Stimulated activated CD8-positive, alpha-beta memory T cell treated with anti-CD3 and anti-CD28 coated beads, Interleukin-2, amount 100 ng/mL, for 1 hour (primary cell): ENCODE measurements at places on chromosomes 11 and 22.

GRCh38 chr11:69220561-69221051 lies 64.9 kb downstream of the SMIM38 start:
- DNase-seq = no peak

DNA sequence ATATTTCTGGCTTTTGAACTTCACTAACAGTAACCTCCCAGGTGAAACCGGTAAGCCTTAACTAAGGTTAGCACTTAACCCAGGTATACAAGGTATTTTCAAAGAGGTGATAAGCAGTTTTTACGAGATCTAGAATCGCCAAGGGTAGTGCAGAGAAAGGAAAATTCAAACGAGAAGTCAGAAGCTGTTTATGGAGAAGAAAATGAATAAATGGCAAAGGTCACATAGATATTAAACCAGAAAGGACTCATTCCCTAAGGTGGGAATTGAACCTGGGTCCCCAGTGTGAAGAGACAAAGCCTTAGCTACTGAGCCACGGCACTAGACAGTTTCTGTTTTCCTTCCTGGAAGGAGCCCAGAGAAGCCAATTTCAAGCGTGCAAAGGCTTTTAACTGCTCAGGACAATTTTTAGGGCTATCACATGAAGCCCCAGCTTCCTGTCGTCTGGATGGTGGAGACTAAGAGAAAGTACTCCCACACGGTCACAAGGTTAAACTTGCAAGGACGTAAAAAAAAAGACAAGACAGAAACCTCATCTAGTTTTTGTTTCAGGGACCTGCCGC lies 5.7 kb upstream of the C1QTNF6 start:
- no peak for DNase-seq

- DNase-seq = no peak
These were observed 20.5 kb downstream of the MRE11 start for GRCh38 chr11:94472916-94473799.

DNA sequence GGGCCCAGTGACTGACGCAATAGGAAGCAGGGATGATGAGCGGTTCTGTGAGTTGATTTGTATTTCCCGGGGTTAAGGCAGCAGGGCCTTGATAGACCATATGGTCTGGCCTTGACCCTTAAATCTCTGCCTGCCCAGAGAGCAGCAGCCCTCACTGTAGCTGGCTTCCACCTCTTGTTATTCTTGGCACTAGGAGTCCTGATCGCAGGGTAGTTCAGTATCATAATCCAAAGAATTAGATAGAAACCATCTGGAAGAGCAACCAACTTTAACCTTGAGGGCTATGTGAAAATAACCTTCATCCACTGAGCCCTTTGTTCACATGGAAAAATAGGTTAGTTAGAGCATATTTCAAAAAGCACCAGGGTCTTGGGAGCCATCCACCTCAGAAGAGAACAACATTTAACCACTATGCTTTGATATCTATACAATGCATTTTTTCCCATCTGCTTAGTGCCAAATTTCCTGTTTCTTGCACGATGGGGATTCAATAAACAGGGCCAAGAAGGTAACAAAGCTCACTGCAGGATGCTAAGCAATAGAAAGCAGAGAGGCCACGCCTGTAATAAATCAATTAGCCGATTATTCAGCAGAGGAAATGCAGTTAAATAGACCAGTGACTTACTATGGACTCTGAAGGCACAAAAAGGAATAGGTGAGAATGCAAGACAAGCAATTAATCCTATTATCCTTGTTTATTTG lies 761.3 kb downstream of the OPCML start:
- DNase-seq = no peak

DNA sequence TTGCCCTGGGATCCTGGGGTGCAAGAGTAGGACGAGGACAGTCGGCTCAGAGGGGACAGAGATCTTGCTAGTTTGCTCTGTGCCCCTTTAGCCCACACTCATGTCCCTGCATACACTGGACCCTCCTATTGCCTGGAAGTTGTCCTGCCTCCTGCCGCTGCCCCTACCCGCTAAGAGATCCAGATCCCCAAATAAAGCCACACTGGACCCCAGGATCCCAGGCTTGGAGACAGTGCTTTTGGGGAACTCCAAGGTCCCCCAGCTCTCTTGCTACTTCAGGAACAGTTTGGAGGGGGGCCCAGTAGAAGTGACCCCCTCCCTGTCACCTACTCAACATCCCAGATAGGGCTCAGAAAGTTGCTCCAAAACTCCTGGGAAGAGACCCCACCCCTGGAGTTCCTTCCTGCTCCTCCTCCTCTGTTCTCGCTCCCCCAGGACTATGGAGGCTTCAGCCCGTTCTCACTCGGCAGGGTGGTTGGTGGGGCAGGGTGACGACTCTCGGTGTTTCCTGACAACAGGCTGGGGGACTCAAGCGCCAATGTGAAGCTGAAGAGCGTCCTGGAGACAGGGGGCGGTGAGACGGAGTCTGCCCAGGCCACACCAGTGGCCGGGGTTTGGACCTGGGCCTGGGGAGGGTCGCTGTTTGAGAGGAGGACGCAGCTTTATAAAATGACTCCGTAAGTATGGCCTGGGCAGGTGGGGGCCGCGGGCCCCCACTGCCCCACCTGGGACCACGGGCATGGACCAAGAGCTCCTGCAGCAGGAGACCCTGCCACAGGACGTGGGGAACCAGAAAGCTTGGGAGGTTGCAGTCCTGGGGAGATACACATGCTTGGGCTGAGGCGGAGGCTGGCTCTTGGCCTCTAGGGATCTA lies 19.2 kb upstream of the TUB start:
- no peak for DNase-seq

DNA sequence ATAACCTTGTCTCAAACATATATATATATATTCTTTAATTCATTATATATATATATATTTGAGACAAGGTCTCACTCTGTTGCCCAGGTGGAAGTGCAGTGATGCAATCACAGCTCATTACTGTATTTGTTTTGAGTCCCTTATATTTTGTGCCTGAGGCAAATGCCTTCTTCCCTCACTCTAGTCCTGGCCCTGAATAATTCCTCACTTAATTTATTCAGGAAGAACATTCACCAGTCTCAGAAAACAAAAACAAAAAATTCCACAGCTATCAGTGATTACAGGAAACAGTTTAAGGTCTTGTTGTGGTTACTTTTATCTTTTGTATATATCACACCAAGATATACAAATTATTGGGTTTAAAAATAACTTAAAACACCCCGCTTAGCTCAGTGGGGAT lies 155.7 kb downstream of the CWF19L2 start:
- DNase-seq = no peak

DNA sequence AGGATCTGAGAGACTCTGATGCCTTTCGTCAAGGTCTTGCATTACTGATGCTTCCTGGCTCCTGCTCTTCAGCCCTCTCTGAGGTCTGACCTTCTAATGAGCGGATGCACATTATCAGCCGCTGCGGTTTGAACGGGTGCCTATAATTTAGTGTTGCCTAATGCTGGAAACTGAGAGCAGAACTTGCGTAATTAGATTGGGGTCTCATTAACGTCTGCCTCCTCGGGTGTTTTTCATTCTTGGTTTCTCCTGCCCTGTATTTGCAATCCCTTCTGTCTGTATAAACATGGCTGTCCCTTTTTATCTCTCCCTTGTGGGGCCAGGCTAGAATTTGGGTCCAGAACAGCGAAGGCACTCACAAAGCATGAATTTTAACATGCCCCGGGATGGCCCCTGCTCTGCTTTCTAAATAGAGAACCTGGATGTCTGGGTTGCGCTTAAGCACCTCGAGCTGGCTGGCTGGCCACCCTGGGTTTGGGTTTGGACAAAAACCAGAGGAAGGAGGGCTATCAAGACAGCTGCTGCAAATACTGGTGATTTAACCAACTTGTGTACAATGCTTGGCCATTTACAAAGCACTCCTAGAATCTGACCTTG lies 118.6 kb downstream of the TIMP3 start:
- DNase-seq = no peak
